ENCODE measurements at places on chromosomes 2 and 18.

GRCh38 chr18:62452280-62452831 is 70.5 kb upstream of the ZCCHC2 start:
- DNase-seq = no peak

DNA sequence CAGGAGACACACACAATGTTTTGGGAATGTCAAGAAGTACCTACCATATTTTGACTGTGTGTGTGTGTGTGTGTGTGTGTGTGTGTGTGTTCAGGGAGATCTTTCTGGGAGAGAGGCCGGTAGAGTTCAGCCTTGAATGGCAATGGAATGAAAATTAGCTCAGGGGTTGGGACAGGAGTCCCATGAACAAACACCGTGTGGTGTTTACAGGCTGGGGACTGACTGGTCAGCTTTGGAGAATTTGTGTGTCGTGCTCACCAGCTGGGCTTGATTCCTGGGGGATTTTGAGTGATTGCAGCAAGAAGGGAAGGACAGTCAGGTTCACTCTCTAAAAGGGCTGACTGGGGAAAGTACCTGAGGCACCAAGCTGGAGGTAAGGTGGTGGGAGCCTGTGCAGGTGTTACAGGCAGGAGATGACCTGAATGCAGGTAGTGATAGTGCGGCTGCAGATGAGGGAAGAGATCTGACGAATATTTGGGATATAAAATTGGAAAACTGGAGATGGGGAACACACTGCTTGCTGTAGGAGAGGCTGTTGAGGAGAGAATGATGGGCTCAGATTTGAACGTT is 2.5 kb upstream of the ADNP2 start:
- DNase-seq = no peak

DNA sequence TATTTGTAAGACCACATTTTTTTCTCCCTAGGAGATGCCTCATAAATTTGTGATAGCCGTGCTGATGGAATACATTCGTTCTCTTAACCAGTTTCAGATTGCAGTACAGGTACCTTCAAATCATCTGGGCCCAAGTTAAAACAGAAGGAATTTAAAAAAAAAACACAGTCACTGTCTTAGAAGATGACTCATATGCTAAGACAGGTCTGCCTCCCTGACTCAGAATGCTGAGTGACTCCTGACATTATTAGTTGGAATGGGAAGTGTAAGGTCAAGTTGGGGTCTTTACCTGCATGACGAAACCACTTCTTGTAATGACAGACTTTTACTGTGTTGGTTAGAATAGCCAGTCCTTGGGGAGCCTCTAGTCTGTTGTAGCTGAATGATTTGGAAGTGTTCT is 26.3 kb downstream of the RMC1 start:
- no peak for DNase-seq

DNA sequence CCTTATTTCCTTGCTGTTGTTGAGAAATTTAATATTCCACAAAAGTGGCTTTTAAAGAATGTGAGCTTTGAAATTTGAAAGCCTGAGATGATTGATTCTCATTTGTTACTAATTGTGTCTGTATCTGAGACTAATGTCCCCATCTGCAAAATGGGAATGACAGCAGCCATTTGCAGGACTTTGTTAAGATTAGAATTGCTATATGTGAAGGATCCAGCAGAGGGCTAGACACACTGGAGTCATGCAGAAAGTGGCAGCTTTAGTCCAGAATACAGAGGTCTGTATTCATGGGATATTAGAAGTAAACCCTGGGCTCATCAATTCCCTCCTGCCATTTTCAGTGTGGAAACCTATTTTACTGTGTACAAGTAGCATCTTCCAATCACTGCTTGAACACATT is 296.5 kb upstream of the GYPC start:
- DNase-seq = no peak

- no peak for DNase-seq
These were observed 71.7 kb downstream of the LIMS1 start for GRCh38 chr2:108605947-108606346.

DNA sequence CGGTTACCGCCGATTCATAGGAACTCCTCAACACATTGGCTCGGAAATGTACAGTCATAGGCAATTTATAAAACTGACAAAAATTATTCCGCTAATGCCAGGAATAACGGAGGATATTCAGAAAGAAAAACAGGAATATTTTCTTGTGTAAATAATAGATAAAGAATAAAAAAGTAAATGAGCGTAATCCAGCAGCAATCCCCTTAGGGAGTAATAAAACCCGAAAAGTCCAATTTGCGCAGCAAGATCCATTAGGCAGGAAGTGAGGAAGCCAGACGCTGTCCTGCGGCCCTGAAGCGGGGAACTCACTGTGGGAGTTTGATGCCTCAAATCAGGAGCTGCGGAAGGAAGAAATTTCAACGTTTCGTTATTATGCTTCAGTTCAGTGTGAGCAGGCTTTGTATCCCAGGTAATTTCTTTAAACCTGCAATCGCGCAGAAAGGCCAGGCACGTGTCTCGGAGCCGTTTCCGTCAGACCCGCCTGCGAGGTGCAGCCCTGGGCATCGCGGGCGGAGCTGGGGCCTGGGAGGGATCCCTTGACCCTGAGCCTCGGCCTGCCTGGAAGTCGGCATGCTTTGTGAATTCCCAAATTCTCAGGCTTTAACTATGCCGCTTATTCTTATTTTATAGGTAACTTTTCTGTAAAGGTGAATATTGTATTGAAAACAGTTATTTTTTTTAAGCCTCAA is 180.9 kb upstream of the ALKAL2 start:
- no peak for DNase-seq

DNA sequence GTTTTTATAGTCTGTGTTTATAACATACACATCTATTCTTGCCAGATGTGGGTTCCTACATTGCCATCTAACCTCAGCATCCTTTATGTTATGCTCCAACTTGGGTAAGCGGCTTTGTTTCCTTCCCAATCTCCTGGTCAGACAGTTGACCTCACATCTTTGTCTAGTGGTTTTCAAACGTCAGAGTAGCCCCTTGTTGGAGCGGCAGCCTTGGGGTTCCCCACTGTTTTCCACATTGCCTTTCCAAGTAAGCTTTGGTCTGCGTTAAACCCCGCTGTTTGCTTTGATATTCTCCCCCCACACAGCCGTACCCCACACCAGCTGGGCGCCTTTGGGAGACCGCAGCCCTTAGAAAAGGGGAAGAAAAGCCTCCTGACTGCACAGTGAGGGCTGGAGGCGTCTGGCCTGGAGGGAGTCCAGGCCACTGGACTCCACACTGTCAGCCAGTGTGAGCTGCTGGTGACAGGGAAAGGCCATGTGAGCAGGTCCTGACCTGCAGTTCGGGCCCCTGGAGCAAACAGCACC is 83.3 kb downstream of the MALT1 start:
- DNase-seq = no peak

GRCh38 chr2:98608962-98609604 is 694 bp downstream of the UNC50 start:
- no peak for DNase-seq

GRCh38 chr18:10397004-10397403 is 57.4 kb upstream of the APCDD1 start:
- no peak for DNase-seq

GRCh38 chr18:28267276-28267675 is 90.3 kb upstream of the CDH2 start:
- DNase-seq = no peak

- DNase-seq = no peak
These were observed 83.5 kb downstream of the BIN1 start for GRCh38 chr2:127023504-127023903.

DNA sequence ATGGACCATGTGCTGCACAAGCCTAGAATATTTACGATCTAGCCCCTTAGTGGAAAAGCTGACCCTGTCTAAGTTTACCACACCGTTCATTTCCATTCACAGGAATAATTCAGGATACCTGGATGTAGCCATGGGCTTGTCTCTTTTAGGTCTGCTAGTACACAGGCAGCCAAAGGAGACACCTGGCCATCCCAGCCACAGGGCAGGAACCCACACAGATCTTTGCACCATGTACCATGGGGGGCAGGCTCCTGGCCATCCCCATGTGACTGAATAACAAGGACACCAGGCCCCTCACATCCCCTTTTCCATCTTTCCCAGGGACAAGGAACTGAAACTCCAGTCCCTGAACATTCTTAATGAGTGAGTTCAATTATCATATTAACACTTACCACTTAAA is 467.3 kb upstream of the MYT1L start:
- no peak for DNase-seq

- DNase-seq = no peak
These were observed 29.6 kb downstream of the CELF4 start for GRCh38 chr18:37535968-37536367.

GRCh38 chr2:63555931-63556330 is 32.3 kb downstream of the WDPCP start:
- no peak for DNase-seq

DNA sequence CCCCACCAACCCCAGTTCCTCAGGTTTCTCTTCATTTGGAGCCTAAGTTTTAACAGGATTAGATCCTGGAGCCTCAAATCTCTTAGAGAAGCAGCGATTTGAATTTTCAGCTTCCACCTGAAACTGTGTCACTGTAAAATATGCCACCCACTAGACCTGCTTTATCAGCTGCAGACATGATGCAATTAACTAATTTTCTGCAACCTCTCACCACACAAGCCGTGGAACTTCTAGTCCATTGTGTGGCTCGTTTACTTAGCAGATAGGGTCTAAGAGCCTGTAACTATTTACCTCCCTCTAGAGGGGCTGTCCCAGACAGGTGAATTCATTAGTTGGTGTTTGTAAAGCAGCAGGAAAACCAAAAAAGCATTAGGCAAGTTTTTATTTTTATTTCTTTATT is 31.6 kb upstream of the FZD5 start:
- no peak for DNase-seq

Data from activated naive CD4-positive, alpha-beta T cell treated with anti-CD3 and anti-CD28 coated beads, Interleukin-2, amount 50 U/mL, for 16 hours (primary cell).